ENCODE measurements at places on chromosomes 6 and 20.

GRCh38 chr6:66865771-66866170 is 1158.7 kb upstream of the EYS start:
- no peak for DNase-seq

DNA sequence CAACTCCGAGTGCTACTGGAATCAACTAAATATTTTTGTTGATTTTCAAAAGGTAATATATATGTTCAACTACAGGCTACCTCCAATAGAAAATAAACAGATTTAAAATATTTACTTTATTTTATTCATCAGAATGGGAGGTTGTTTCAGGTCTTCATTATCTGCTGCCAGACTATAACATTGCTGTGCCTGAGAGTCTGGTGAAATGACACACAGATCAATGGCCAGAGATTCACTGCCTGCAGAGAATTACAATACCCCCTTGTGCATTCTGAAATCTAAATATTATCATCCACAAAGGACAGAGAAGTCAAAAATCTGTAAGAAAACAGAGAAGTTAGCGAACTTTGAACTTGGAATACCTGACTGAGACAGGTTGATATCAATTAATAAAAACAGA is 667.8 kb upstream of the GJE1 start:
- DNase-seq, result no peak

DNA sequence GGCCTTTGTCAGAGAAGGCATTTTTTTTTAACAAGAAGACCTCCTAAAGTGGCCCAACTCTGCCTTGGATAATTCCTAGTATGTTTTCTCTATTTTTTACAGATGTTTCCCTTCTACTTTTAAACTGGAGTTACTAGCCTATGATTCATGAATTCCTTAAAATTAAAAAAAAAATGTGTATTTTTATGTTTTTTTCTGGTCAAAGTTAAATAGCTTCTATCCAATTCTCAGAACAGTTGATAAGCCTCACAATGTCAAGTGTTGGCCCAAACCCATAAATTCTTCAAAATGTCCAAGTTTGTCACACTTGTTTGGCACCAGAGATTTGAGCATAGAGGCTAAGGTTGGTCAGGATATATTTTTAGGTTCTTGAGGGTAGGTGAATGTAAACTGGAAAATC is 64.0 kb downstream of the JAG1 start:
- DNase-seq, result no peak

- DNase-seq, result no peak
Observed at GRCh38 chr6:45801471-45802289, 214.0 kb downstream of the CLIC5 start.

- no peak for DNase-seq
Observed at GRCh38 chr6:82818727-82819126, 246.9 kb downstream of the UBE3D start.

GRCh38 chr6:68777956-68778355 is 142.9 kb downstream of the ADGRB3 start:
- no peak for DNase-seq

DNA sequence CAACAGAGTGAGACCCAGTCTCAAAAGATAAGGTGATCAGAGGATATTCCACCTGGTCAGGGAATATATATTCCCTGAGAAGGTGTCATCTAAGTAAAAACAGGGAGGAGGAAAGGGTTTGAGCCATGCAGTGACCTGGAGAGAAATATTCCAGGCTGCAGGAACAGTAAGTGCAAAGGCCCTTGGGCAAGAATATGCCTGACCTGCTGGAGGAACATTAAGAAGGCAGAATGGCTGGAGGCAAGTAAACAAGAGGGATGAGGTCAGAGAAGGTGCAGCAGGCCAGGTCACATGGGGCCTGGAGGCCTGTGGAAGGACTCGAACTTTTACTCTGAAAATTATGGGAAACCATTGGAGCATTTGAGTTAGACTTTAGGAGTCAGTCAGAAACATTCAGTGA is 6.7 kb downstream of the DEF6 start:
- DNase-seq, result no peak

DNA sequence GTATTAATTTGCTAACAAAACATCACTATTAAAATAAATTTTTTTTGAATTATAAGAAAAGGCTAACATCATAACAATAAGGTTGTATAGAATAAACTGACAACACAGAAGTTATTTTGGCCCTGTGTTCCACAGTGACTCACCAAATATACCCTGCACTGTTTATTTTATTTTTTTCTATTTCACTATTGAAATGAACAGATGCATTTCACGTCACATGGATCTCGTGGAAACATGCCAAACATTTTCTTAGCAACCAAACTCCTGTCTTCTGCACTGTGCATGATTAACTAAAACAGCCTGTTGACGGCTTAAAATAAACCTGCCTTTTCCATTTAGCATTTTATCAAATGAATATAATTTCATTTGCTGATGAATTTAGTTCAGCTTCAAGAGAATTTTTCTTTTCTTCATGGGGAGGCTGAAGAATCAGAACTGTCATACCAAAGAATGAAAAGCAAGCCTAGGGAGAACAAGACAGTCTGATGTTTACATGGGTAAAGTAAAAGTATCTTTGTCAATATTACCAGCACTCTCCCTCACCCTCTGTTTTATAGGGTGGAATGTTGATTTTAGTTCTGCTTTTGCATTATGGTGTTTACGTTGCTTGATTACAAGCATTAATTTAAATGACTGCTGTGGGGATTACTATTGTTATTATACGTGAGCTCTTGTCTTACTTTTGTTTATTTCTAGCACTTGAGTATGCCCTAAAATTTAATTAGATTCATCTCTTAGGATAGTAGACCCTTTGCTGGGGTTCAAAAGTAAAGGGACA is 115.3 kb downstream of the LCA5 start:
- no peak for DNase-seq

DNA sequence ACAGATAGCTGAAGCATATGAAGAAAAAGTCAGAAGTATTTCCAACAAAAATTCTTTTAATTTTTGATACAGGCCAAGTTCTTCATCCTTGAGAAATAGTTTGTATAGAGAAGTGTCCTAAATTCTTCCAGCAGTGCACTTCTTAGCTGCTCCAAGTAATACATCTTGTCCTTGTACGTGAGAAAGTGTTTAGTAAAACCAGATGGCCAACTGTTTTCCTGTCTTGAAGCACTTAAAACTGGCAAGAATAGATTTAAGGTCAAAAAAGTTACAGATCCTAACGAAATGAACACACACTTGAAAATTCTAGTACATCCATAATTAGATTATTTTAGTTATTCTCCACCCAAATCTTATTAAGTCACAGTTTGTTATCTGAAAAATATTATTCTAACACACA is 52.2 kb upstream of the HSF2 start:
- no peak for DNase-seq
